ENCODE measurements at places on chromosomes 5 and 9.

GRCh38 chr5:55276771-55277170 is 30.7 kb downstream of the DHX29 start:
- peak; percentile 94 for DNase-seq

DNA sequence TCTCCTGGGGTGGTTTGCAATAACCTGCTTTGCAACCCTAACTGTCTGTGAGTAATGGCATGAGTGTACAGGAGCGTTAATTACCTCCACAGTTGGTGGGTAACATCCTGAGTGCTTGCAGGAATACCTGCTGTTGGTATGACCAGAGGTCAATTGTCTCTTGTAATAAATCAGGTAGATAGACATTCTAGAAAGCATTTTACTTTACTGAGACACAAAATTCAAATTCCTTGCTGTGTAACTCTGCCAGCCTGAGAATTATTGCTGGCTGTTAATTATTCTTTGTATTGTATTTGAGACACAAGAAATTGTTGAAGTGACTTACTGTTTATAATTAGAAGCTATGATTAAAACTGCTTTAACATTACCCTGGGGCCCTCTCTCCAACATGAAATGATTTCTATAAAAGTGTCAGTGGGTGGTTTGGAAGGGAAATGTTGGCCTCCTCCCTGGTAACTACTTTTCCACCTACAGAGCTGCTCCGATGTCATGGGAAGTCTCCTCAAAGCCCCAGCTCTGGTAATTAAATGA is 150.8 kb upstream of the ADCY2 start:
- no peak for DNase-seq

GRCh38 chr5:4511996-4512656 is 628.0 kb upstream of the ADAMTS16 start:
- DNase-seq = no peak

- no peak for DNase-seq
Observed at GRCh38 chr9:5499889-5500398, 10.4 kb upstream of the PDCD1LG2 start.

DNA sequence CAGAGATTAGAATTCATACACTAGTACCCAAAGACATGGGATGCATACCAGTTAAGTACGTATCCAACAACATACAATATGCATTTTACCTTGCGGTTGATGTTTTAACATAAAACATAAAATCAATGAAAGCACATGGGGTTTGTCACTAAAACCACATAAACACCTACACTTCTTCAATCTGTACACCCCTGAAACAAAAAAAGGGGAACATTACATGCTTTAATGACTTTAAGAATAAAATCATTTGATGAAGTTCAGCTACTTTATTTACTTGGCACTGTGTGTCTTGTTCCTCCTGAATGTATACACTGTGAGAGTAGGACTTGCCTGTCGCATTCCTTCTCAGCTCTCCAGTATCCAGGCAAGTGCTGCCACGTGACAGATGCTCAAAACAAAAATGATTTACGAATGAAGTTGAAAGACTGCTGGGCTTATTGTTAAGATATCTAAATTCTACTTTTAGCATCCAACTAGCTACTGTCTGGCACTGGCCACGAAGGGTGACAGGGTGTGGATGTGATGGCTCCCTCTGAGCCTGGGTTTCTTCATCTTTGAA is 21.0 kb downstream of the TNFSF15 start:
- DNase-seq = no peak

- no peak for DNase-seq
Observed at GRCh38 chr5:4722886-4723285, 417.2 kb upstream of the ADAMTS16 start.

DNA sequence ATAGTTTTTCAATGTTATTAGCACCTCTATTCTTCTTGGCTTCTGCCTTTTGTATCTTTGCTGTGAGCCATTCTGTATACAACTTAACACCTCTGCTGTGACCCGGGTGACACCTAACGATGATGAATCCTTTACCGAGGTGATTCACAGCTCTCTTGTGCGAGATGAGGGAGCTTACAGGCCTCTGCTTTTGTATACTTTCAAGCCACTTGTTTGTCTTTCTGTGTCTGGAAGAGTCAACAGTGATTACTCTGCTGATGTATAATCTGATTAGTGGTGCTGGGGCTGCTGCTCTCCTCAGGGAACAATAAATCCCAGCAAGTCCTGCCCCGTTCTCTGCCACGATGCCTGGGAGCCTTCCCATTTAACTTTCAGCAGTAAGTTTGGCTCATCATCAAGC is 442.9 kb upstream of the SGCD start:
- DNase-seq = no peak

DNA sequence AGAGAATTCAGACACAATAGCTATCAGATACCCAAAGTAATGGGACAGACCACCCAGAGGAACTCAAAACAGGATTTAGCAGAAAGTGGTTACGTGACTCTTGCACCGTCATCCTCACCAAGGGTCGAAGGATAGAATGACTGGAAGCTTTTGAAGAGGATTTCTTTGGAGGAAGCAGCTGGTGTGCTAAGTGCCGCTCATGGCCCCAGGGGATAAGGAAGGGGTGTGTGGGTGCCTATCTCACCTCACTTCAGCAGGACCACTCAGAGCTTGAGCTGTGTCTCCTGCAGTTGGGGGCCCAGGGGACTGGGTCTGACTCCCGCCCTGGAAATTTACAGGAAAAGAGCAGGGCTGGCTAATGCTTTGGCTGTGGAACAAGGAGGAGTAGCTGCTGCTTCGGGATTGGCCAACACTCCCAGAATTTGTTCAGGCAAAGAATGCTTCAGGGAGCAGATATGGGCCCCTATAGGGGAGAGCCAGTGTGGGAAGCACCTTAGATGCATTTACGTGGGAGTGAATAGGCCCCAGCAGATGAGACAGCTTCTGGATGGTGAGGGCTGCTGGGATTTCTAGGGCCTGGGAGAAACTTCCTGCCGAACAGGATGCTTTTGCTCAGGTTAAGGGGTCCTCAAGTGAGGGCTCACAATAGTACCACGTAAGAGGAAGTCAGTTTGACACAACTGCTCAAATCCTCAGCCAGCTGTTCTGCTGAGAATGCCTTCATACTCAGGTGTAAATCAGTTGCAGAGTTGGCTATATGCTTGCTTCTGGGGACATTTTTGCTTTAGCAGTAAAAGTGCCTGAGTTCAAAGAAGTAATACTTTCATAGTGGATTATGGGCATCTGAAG is 29.1 kb upstream of the TOMM5 start:
- DNase-seq = no peak

DNA sequence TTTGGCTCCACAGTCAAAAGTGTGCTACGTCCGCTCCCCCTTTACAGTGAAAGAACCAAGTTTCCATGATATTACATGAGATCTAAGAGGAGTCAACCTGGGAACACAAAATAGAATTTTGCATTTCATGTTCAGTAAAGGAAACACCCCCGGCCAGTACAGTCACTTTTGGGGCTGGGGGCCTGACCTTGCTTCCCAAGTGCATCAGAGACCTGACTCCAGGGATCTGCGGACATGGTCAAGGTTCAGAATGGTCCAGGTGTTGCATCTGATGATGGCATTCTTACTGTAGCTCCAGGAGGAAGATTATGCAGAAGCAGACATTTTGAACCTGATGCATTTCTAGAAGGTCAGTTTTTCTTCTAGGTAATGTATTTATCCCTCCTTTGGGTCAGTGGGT is 39.8 kb downstream of the AK8 start:
- DNase-seq = no peak

DNA sequence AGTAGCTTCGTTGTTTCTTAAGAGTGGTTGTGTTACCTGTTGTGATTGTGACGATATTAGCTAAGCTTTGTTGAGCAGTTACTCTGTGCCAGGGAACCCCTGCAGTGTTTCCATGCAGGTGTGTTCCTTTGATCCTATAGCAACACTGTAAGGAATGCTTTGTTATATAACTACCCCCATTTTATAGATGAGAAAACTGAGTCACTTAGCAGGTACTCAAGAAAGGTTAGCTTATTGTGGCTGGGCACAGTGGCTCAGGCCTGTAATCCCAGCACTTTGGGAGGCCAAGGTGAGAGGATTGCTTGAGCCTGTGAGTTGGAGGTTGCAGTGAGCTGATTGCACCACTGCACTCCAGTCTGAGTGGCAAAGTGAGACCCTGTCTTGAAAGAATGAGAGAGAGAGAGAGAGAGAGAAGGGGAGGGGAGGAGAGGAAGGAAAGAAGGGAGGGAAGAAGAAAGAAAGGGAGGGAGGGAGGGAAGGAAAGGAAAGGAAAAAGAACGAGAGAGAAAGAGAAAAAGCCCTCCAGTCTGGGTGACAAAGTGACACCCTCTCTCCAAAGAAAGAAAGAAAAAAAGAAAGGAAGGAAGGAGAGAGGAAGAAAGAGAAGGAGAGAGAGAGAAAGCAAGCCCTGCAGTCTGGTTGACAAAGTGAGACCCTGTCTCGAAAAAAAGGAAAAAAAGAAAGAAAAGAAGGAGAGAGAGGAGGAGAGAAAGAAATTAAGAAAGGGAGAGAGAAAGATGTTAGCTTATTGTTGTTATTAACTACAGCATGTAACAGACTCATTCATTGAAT is 85.6 kb upstream of the RARS1 start:
- DNase-seq = no peak

GRCh38 chr5:107563959-107564544 is 106.7 kb downstream of the EFNA5 start:
- DNase-seq = no peak

GRCh38 chr5:126437721-126438120 is 14.5 kb downstream of the GRAMD2B start:
- DNase-seq = no peak

DNA sequence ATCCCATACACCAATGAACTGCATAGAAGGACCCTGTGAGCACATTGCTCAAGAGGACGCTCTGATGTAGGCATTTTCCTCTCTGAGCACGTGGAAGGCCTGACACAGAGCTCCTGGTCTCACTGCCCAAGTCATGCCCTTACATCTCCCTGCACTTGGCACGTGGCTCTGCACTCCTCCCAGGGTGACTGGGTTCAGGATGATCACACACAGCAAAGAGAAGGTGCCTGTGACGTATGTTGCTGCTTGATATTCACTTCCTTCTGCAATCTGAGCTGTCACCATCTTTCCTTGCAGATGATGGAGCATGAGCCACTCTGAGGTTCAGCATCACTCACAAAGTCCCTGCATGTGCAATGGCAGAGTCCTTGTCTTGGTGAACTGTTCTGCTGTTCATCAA is 125.2 kb downstream of the FSTL4 start:
- no peak for DNase-seq
